ENCODE measurements at places on chromosomes 3 and 15. TPM values are rescaled to one million over a fixed set of nuclear protein-coding genes. Genes with fewer than 3 reads are reported as not detected.

- no peak for DNase-seq
These were observed 268.0 kb downstream of the EPHA3 start for GRCh38 chr3:89375451-89375850.

DNA sequence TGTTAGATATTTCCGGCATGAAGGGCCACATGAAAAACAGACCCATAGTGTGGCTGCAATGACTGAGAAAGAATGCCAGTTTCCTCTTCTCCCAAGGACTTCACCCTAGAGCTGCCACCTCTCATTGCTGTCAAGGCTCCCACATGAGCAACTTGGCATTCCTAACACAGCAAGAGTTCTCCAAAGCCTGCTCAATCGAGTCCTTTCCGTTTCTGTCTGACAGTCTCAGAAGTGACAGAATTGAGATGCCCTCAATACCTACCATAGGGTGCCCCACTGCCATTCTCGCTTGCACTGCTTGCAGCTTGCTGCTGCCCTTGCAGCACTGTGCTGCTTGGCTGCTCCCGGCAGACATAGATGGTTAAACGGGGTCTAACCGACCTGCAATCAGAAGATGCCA lies 44.3 kb downstream of the UBP1 start:
- no peak for DNase-seq

DNA sequence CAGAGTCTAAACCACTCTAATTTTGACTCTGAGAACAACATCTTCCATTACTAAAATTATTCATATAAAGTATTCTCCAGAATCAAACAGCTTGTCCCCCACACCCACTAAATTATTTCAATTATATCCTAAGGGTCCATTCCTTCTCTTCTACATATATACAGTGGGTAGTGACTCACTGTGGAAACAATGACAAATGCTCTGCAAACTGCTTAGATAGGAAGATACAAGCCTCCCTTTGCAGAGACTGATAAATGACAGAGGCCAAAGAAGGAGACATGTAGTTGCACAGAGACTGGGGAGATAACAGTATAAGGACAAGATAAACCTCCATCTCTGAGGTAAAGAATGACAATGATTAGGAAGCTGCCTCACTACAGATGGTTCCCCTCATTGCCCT lies 1087.4 kb downstream of the AGBL1 start:
- DNase-seq = no peak

- DNase-seq = no peak
These were observed 188.2 kb downstream of the SI start for GRCh38 chr3:164890061-164890460.

DNA sequence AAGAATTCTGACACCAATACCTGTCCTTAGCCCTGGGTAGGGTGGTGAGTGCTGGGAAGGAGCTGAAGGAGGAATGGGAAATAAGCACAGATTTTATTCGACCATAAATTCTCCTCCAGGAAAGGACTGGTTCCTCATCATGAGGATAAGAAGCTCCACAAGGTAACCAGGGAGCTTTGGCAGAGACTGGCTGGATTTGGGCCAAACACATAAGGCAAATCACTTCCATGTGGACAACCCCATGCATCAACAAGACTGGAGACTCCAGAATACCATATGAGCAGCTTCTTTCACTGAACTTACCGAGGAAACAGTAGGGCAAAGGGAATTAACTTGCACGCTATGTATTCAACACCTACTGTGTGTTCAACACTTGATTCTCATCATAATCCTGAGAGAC lies 312.5 kb downstream of the NTRK3 start:
- DNase-seq = no peak

- DNase-seq = no peak
These were observed 30.3 kb downstream of the UMPS start for GRCh38 chr3:124760601-124761000.

DNA sequence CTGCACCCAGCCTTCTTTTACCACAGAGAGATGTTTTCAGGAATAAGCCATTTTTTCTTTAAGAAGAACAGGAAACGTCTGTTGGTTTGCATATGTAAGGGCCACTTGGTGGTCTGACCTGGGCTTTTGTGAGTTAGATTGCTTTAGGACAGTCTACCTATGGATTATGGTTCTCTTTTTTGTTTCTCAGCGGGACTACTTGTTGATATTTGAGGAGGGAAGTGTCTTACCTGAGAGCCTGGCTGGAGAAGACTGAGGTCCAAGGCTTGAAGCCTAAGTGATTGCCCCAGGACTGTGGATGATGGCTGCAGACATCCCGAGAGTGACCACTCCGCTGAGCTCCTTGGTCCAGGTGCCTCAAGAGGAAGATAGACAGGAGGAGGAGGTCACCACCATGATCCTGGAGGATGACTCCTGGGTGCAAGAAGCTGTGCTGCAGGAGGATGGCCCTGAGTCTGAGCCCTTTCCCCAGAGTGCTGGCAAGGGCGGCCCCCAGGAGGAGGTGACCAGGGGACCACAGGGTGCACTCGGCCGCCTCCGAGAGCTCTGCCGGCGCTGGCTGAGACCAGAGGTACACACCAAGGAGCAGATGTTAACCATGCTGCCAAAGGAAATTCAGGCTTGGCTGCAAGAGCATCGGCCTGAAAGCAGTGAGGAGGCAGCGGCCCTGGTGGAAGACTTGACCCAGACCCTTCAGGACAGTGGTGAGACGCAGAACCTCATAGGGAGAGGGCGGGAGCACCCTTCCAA lies 3.0 kb downstream of the ZSCAN2 start:
- no peak for DNase-seq

- no peak for DNase-seq
These were observed 17.1 kb upstream of the CSTA start for GRCh38 chr3:122307976-122308375.

DNA sequence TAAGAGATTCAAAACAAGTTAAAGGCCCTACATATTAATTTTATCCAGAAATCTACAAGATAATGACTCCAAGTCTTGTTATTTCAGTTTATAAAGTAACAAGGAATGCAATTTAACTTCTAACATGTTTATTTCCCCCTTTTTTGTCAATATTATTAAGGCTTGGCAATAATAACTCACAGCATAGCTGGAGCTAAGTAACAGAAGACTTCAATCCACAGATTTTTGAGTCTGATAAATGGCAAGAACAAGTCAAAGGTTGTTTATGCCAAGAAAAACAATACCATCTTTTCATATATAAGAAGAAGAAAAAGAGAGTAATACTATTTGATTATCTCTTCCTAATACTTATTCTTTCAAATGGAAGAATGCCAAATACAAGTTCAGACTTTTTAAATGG lies 631.0 kb upstream of the CCDC54 start:
- DNase-seq = no peak

DNA sequence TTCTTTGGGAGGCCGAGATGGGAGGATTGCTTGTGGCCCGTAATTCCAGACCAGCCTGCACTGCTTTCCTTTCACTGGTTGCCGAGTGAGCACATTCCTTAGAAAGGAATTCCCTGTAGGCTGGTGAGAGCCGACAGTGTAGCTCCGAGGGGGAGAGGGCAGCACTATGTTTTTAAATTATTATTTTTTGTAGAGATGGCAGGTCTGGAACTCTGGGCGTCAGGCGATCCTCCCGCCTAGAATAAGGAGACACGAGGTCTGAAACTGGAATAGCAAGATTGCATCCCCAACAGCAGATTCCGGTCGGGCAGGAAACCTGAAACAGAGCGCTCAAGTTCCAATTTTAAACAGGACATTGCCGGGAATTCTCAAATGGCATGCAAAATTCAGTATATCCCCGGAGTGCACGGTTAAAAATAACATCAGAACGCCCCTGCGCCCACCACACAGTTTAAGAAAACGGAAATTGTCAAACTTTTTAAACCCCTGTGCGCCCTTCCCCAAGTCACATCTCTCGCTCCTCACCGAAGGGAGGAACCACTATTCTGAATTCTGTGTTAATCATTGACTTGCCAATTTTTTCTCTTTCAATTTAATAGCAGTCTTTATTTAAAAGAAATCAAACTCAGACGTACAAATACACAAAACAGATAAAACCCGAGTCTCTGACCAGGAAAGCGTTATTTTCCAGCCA lies 643 bp upstream of the RNU5B-1 start:
- no peak for DNase-seq

DNA sequence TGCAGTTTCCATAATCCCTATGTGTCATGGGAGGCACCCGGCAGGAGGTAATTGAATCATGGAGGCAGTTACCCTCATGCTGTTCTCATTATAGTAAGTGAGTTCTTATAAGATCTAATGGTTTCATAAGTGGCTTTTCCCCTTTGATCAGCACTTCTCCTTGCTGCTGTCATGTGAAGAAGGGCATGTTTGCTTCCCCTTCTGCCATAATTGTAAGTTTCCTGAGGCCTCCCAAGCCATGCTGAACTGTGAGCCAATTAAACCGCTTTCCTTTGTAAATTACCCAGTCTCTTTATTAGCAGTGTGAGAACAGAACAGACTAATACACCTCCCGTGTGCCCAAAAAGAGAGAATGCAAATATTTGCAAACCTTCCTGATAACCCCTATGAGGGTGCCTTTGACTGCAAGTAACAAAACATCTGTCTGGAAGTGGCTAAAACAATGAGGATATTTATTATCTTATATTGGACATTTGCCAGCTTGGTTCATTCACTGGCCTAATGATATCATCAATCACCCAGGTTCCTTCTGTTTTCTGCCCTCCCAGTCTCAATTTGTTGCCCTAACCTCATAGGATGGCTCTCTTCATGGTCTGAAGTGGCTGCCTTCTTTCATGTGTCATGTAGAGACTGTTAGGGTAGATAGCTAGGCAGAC lies 68.7 kb downstream of the BHLHE40 start:
- DNase-seq = no peak

GRCh38 chr3:102207151-102207571 lies 227.7 kb upstream of the ZPLD1 start:
- DNase-seq = no peak

DNA sequence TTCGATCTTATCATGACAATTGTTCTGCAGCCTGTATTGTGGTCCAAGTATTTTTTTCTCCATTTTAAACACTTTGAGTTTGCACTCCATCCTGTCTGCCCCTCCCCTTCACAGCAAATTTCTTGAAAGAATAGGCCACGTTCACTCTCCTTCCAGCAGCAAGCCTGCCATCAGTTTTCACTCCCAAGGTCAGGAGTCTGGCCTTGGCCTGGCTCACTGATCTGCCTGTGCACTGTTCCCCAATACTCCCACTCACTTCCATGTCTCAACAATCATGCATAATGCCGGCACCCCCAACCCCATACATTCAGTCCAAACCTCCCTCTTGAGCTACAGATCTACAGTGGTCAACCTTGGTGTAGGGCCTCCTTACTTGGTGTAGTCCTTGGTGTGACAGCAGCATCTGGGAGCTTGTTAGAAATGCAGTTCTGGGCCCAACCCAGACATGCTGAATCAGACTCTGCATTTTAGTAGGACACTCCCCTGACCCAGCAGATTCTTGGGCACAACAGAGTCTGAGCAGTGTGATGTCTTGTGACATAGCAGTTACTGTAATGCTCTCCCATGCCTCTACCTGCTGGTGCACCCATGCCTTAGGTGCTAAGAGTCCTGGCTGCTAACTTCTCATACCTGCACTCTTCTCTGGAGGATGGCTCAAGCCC lies 58.3 kb upstream of the XCR1 start:
- no peak for DNase-seq

DNA sequence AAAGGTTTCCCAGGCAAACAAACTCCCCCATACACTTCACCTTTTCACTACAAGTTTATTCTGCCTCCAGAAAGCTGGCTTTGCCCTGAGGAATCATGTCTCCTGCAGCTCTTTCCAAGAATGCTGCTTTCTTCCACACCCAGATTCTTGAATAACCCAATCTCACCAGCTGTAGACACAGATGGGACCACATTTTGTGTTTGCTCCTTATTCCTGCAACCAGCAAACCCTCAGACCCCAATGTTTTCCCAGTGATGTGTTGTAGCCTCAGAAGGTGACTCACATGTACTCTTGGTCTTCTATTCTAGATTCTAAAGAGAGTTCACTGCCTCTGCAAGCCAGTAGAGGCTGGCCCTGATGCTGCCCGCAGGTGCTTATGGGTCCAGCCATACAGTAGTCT lies 23.6 kb upstream of the TRIM59 start:
- no peak for DNase-seq

DNA sequence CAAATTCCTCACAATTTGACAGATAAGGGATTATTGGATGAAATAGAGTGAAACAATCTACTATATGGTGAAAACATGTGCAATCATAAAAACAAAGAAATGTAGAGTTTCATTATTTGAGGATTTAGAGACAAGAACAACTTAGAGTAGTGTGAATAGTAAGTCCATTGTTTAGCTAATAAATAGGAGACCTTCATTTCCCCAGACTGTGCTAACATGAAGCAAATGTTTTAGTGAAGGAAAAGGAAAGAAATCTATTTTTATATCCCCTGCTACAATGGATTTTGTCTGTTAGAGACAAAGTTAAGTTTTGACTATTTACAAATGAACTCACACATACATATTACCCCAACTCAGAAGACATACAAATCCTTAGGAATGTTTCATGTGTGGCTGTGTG lies 77.8 kb downstream of the EFL1 start:
- no peak for DNase-seq

DNA sequence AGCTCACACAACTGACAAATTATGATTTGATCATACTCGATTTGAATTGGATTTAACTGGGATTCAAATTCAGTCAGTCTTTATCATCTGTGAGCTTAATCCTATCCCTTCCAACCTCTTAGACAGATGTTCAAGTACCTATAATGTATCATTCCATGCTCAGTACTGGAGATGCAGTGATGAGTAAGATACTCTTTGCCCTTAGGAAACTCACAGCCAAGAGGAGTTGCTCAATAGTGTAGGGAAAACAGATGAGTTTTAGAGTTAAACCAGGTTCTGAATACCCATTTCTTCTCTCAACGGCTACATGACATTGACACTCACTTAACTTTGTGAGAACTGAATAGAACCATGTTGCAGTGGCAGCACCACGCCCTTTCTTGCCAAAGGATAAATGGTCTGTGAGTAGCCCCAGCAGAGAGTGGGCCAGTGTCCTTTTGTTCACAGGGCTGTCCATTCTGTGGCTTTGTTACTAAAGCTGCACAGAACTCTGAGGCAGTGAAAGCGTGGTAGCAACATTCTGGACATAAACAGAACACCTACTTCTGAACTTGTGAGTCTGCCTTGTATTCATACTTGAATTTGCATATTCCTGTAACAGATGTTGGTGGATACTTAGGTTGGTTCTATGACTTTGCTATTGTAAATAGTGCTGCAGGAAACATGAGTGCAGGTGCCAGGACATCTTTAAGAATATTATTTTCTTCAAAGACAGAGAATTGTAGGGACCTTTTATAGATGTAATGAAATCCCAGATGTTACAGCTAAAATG lies 91.6 kb downstream of the RASA2 start:
- no peak for DNase-seq

SHC4 gene
- total RNA-seq = 2.4 TPM

CHL1 gene
- 19.0 TPM for total RNA-seq

BCHE gene
- 2.6 TPM for total RNA-seq

GOLGA8N gene
- total RNA-seq = 9.6 TPM

HTR3E gene
- not detected for total RNA-seq

PYDC2 gene
- not detected for total RNA-seq
